ENCODE measurements at places on chromosomes 7 and 10.

- no peak for DNase-seq
These were observed 44.9 kb downstream of the PNLIPRP2 start for GRCh38 chr10:116665541-116666125.

GRCh38 chr7:80891259-80891544 lies 27.6 kb downstream of the SEMA3C start:
- DNase-seq = no peak

DNA sequence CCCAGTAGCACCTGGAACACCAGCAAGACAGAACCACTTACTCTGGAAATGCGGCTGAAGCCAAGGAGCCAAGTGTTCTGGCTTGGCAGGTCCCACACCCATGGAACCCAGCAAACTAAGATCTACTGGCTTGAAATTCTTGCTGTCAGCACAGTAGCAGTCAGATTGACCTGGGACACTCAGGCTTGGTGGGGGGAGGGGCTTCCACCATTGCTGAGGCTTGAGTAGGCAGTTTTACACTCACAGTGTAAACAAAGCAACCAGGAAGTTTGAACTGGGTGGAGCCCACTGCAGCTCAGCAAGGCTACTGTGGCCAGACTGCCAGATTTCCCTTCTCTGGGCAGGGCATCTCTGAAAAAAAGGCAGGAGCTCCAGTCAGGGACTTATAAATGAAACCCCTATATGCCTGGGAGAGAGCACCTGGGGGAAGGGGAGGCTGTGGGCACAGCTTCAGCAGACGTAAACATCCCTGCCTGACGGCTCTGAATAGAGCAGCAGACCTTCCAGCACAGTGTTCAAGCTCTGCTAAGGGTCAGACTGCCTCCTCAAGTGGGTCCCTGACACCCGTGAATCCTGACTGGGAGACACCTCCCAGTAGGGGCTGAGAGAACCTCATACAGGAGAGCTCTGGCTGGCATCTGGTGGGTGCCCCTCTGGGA lies 121.2 kb downstream of the MTERF1 start:
- DNase-seq = no peak

DNA sequence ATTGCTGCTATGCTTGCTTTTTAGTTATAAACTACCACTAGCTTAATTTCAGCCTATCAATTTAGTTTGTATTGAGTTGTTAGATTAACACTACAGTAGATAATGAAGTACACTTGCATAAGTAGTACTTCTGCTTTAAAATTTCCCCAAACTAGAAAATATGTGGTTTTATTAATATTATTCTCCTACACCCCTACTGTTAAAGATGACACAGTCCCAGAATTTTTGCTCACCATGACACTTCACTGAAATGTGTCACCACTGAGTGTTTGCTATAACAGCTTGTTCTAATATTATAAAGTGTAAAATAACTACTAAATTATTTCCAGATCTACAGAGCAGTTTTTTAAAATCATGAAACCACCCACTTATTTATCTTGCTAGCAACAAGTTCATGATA lies 31.6 kb downstream of the RHEB start:
- no peak for DNase-seq

DNA sequence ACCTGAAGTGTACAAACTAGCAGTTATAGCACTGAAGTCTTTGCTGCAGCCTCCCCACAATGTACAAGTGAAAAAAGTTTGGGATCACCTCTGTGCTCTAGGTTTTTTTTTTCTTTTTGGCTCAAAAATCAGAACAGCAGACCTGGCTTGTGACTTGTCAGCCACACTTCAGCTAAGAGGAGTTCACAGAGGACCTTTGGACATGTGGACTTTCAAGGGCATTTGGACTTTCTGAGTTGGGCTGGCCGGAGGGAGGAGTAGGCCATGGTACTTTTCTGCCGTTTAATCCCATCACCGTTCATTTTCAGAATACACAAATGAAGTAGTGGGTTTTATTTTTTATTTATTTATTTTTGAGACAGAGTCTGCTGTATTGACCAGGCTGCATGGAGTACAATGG lies 21.9 kb upstream of the ACSL5 start:
- no peak for DNase-seq

DNA sequence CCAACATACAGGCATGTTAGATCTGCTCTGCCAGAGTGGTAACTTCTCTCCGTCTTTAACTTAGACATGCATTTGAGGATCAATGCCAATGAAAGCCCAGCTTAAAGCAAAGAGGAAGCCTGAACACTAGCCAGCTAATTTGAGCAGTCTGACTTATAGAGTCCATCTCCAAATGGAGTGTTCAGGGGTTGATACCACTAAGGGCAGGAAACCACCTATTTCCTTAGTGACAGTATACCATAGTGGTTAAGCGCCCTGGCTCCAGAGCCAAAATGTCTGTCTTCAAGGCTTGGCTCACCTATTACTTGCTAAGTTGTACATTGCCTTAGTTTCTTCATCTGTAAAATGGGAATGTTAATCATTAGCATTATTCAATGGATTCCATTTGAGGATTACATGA lies 678.5 kb downstream of the KCNMA1 start:
- DNase-seq = no peak

- DNase-seq = no peak
These were observed 957.4 kb upstream of the LRRTM3 start for GRCh38 chr10:65968437-65968836.

DNA sequence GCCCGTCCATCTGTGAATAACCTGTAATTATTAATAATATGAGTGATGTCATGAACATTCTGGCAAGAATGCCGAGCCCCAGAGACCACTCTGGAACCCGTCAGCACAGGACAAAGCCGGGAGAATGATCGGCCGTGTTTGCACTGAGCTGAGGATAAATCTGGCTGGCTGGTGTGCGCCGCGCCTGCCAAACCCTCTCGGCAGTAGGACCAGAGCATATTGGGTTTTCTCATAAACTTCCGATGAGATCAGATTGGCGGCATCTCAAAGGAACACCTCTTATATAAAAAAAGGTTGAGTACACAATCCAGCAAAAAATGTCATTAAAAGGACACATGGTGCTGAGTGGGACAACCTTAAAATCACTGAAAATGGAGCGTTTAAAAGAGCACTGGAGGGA lies 296.0 kb upstream of the MKI67 start:
- DNase-seq = no peak

DNA sequence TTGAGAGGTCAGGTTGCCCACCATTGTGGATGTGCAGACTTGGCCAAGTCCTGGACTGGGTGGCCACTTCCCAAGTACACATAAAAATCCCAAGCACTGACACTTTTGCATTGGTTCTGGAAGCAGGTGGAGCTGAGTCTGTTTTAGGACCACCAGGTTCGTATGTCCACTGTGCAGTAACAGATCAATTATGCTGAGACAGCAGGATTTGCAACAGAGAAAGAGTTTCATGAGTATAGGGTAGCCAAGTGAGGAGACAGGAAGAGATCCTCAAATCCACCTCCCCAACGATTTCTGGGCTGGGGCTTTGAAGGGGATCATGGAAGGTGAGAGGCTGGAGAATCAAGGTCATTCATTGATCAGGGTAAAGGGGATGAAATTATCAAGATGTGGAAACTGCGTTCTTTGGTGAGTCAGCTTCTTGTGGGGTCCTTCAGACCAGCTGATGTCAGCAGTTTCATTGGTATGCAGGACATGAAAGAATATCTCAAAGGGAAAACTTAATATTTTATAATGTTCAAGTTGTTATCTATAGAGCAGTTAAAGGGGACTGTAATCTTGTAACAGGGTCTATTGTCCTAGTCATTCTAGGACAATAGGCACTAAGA lies 277.7 kb downstream of the GALNT17 start:
- DNase-seq = no peak

DNA sequence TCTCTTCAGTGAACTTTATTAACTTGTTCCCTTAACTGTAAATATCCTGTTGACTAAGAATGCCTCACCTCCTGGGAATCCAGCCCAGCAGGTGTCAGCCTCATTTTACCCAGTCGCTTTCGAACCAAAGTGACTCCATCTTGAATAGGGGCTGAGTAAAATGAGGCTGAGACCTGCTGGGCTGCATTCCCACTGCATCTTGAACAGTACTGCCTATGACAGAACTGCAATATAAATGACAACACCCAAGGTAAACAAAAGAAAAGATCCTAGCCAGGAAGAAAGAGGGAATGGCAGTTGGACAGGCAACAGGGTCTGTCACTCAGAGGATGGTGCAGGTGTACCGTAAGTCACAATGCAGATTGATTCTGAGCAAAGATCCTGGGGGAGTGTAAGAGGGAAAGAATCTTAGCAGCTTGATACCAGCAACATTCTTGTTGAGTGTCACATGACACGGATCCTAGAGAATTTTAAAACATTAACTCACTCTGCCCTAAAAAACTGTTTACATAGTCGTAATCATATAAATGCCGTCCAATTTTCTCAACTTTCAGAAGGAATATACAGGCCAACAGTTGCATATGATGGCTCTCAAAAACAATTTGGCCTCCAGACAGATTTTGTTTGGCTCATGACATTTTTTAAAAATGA lies 4.4 kb upstream of the FAM107B start:
- DNase-seq = no peak

- DNase-seq = no peak
These were observed 158.3 kb downstream of the FRMD4A start for GRCh38 chr10:14172336-14172950.

- no peak for DNase-seq
These were observed 62.4 kb downstream of the COA1 start for GRCh38 chr7:43666938-43667337.

GRCh38 chr10:29656451-29656992 lies 21.8 kb upstream of the SVIL start:
- no peak for DNase-seq

DNA sequence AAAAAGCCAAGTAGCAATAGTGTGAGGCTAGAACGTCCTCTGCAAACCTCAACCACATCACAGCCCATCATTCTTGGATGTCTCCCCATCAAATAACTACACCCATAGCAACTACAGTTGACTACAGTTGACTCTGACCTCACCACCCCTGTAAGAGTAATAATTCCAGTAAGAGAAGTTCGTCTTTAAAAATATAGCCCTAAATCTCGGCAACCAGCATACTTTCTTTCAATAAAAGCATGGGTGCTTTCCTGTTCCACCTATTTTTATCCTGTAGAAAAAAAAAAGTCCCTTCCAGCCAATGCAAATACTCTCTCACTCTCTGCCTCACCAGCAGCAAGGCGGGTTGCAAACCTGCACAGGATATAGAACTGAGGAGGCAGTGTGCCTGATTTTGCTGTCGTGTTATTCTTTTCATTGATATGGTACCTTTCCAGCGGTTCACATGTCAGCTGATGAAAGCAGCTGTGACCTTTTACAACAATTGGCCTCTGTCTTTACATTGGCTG lies 187.5 kb upstream of the NFE2L3 start:
- DNase-seq = no peak

DNA sequence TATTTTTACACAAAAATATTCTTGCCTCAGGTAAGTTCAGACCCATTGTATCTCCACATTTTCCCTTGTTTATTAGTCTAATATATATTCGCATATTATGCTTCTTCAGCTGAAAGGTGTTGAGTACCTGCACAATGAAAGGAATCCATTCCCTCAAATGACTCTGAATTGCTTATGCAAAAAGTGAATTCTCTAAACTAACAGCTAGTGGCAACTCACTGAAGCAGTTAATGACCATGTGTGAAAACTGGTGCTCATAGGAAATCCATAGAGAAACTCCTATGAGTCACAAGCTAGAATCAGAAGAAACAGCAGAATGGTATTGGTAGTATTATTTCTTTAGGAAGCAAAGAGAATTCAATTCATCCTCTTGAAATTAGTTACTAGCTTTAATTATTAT lies 33.5 kb upstream of the RNF148 start:
- DNase-seq = no peak

All from T-helper 2 cell treated with Interferon-gamma antibody and Interleukin-4, amounts not matched to agents 5 μg/mL and 100 μg/mL, for 36 hours (primary cell).